ENCODE measurements at places on chromosomes 5 and 9.
A peak's percentile ranks its signal among the peaks of the same experiment; 100 is the strongest.

- no peak for DNase-seq
Observed at GRCh38 chr9:96034553-96035122, 159.1 kb downstream of the ERCC6L2 start.

GRCh38 chr9:5455181-5455580 lies 4.8 kb downstream of the CD274 start:
- DNase-seq, result no peak

DNA sequence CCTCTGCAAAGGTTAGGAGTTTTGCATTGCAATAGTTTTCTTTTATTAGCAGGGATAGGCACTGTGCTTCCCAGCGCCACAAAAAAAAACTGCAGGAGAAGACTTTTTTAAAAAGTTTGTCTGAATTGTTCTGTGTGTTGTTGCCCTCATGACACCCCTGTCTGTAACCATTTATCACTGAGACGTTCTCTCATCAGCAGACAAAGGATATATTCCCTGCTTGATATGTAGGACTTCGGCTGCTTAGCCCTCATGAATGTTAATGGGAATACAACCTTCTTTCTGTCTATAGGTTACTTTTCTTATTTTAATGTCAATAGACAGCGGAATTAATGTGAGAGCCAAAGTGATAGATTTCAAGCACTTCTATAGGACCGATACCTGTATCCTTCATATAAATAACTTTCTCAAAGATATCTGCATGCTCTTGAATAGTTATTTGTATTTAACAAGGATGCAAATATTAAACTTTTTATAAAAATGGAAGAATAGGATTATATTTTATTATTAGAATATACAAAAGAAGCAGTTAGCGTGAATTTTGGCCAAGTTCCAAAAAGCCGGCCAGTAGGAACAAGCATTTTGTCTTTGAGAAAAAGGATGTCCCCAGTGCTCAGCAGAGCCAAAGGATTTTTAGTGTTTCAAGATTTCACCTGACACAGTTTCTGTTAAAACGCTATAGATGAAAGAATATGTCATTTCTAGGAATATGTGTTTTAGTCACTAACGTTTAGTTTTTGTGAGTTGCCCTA lies 1.5 kb upstream of the LYSMD3 start:
- DNase-seq, result no peak

DNA sequence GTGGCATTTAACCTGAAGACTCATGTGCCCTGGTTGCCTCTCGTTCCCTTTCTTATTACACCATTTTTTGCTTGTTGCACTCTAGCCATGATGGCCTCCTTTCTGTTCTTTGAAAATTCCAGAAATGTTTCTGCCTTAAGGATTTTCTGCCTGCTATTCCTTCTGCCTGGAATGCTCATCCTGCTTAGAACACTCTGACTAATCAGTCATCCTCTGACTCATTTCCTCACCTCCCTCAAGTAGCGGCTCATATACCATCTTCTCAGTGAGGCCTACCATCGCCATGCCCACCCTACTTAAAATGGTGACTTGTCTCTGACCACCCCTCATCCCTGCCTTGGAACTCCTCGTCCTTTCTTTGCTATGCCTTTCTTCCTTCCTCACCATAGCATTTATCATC lies 68.8 kb downstream of the KIF4B start:
- no peak for DNase-seq

DNA sequence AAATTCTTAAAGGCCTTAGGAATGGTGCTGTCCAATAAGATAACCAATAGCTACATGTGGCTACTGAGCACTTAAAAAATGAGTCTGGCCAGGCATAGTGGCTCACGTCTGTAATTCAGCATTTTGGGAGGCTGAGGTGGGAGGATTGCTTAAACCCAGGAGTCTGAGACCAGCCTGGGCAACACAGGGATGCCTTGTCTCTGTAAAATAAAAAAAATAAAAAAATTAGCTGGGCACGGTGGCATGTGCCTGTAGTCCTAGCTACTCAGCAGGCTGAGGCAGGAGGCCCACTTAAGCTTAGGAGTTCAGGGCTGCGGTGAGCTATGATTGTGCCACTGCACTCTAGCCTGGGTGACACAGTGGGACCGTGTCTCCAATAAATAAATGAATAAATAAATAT lies 1.3 kb upstream of the SLC22A5 start:
- no peak for DNase-seq

DNA sequence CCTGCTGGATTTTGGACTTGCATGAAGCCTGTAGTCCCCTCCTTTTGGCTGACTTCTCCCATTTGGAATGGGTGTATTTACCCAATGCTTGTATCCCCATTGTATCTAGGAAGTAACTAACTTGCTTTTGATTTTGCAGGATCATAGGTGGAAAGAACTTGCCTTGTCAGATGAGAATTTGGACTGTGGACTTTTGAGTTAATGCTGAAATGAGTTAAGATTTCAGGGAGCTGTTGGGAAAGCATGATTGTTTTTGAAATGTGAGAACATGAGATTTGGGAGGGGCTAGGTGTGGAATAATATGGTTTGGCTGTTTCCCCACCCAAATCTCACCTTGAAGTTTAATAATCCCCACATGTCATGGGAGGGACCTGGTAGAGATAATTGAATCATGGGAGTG lies 189.6 kb upstream of the CDKN2B start:
- no peak for DNase-seq

- no peak for DNase-seq
Observed at GRCh38 chr5:85813146-85813545, 804.6 kb upstream of the COX7C start.

GRCh38 chr5:56900858-56901578 lies 8.4 kb upstream of the SETD9 start:
- DNase-seq, result peak; percentile 69

GRCh38 chr5:56993241-56993640 lies 41.3 kb upstream of the MIER3 start:
- DNase-seq, result no peak

DNA sequence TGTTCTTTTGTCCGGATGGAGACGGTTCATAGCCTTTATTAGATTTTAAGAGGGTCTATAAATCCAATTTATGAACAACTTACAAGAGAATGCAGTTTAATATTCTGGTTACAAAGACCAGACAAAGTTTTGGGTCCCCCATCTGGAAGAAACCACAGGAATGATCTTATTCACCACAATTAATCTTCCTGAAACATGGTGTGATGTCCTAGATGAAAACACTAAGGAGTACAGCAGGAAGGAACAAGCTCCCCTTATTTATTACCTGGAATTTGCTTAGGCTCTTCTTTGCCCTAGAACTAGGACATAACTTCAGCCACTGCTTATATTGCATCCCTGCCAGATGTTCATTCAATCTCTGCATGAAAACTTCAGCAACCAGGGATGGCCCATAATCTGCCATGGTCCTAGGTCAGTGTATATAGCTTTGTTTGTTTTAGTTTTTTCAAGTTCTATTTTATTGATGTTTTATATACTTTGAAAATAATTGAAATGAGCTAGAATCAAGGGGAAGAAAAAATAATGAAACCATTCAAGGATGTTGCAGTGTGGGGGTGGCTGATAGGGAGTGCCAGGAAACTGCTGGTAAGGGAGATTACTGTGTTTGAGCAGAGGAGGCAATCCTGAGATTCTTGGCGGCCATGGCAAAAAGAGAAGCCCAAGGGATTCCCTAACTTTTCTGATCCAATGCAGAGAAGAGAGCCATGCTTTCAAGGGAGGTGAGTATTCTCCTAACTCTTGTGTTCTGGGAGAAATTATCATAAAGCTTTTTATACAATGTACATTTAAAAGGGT lies 16.8 kb downstream of the TXNDC8 start:
- DNase-seq, result no peak

DNA sequence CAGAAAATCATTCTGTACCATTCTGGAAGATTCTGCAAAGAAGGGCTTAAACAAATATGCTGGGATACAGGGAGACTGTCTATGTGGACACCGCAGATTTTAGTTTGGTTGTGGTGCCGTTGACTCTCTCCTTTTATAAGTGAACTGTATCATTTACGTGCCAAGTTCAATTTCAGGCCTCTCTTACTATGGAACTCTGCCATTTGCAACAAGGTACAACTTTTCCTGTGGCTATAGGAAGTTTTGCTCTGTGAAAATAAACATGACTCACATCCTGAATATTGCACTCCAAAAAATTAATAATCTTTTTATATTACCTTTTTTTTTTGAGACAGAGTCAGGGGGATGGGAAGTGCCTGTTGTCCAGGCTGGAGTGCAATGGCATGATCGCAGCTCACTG lies 29.7 kb upstream of the CSNK1G3 start:
- DNase-seq, result no peak

GRCh38 chr5:54573812-54574489 lies 56.4 kb downstream of the SNX18 start:
- DNase-seq, result no peak

GRCh38 chr9:100125910-100126309 lies 26.9 kb downstream of the INVS start:
- DNase-seq, result no peak

- no peak for DNase-seq
Observed at GRCh38 chr5:39716532-39717028, 291.8 kb upstream of the DAB2 start.

GRCh38 chr9:70901013-70901412 lies 220.4 kb downstream of the TRPM3 start:
- no peak for DNase-seq

DNA sequence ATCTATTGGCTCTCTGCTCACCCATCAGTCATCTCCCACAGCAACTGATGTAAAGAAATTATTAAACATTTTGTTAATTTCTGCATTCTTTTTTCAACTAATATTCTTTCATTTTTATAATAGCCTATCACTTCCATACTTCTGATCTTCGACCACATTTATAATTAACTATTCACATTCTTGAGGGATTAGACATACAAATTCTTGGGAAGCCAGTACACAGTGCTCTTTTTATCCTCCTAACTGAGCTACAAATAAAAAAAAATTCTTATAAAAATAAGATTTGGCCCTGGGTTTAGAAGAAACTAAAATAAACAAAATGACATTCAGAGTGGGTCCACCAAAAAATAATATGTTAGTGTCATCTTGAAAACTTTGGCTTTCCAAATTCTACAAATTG lies 103.7 kb upstream of the ITGA1 start:
- DNase-seq, result no peak

- no peak for DNase-seq
Observed at GRCh38 chr5:147522435-147522834, 12.6 kb upstream of the DPYSL3 start.

DNA sequence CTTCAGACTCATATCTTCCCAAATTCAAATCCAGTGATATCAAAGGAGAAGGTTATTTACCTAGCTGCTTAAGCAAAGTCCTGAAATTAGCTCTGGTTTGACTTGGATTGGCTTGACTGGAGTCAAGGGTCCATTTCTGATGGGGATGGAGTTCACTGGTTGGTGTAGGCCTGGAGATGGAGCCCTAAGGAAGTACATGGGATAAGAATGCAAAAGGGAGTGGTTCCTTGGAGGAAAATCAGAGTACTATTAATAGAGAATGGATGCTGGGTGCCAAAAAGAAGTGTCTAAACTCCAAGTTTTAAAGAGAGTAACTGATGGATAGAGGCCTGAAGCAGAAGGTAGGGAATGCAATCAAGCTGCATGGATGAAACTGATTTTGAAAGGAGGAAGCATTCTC lies 13.8 kb downstream of the TXNDC8 start:
- DNase-seq, result no peak

GRCh38 chr5:120789918-120790317 lies 325.8 kb downstream of the PRR16 start:
- DNase-seq, result no peak

DNA sequence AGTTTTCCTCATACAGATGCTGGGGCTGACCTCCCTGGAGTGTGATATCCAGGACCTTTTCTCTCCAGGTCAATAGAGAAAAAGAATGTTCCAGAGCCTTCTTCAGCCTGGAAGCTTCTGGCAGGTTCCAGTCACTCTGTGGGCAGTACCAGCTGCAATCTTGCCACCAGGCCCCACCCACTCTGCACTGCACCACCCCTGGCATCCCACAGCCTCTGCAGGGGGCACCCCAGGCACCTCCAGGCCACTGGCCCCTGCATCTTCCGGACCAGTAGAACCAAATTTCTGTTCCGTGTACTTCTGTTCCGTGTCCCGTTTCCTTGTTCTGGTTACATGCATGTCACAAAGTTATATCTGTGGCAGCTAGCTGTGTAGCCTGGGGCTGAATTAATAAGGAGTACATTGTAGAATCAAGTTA lies 83.3 kb upstream of the ZBTB43 start:
- DNase-seq, result no peak

- no peak for DNase-seq
Observed at GRCh38 chr9:124272979-124273378, 15.2 kb downstream of the NEK6 start.

- no peak for DNase-seq
Observed at GRCh38 chr9:81635521-81636254, 53.7 kb downstream of the TLE1 start.

DNA sequence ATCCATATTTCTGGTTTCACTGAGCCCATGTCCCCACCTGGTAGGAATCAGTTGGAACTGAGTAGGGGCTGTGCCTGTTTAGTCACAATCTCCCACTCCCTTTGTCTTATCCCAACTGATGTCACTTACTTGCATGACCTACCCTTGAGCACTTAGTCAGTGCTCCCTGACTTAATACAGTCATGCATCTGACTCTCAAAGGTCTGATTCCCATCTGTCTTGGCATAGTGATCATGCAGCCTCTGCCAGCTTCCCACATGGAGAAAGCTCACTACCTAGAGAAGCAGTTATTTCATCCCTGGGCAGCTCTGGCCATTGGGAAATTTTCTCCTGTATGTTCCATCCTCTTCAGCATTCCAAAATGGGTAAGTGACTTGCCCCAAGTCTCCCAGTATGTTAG lies 24.8 kb downstream of the ABLIM3 start:
- no peak for DNase-seq

DNA sequence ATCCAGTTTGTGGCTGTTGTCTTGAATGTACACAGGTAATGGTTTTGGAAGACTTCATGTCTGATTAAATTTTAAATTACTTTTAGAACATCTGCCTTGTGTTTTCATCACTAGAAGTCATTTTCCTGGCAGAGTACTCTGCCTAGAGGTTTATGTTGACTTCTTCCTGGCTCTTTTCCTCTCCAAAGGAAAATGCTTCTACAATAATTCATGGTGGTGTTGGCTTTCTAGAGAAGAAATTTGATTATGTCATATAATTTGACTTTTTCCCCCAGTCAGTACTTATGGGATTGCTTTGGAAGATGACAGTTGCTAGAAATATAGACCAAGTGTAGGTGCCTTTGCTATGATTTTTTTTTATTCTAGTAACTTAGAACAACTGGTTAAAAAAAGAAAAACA lies 46.8 kb downstream of the F2RL2 start:
- DNase-seq, result no peak

- no peak for DNase-seq
Observed at GRCh38 chr5:91079037-91079436, 304.1 kb downstream of the ARRDC3 start.

DNA sequence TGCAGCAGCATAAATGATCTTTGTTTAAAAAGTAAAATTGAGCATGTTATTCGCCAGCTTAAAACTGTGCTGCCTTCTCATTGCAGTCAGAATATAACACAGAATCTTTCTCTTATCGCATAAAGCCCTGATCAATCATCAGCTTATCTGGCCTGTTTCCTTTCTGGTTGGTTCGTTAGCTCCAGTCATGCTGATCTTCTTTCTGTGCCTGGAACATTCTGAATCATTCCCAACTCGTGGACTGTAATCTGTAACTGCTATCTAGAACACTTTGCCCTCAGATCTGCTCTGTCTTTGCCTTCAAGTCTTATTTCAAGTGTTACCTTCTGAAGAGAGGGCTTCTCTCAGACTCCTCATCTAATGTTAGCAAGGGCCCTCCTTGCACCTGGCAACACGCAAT lies 11.9 kb upstream of the FER start:
- no peak for DNase-seq

All from naive thymus-derived CD8-positive, alpha-beta T cell (primary cell).